ENCODE measurements at places on chromosomes 13 and 19.
A peak's percentile ranks its signal among the peaks of the same experiment; 100 is the strongest.

DNA sequence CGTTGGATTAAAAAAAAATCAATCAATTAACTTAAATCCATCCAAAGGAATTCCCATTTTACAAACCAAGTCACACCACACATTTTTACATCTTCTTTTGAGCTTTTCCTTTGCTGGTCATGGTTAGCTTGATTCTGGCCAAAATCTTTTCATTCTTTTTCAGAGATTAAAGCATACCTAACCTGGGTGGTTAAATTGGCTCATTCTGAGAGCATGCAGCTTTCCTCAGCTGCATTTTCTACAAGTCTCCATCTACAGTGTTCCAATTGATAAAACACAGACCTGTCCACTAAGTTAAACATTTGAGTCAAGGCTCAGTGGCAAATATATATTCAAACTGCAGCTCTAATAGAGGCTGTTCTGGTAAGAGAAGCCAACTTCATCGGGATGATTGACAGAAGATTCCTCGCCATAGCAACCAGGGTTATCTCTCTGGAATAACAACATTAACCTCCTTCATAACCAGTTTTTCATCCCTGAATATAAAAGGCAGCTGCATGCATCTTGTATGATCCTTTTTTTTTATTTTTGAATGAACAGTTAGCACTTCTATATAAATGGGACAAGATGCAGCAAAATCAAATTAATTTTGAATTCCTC lies 106.2 kb downstream of the DNAJC15 start:
- DNase-seq, result no peak

DNA sequence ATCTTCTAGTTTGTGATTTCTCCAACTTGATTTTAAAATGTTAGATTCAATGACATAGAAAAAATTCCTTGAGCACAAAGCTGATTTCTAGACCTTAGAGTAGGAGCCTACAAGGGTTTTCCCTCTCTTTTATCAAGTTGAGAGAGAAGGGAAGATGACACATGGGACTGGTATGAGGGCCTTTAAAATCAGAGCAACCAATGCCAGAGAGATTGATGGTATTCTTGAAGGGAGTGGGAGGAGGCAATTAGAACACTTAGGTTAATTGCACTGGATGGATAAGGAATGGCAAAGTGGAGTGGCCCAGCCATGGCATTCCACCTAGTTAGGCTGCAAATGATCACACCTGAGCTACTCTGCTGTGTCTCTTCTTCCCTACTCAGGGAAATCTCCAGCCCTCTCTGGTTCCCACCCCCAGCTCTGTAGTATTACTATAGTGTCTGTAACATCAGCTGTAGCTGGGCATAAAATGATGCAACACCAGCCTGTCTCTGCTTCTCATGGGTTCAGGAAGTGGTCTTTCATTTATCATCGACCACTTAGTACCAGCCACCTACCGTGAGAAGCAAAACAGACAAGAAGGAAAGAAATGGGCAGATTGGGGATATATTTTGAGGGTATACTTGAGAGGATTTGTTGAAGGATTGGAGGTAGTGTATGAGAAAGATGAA lies 333.6 kb downstream of the DLEU7 start:
- DNase-seq, result no peak

- no peak for DNase-seq
These were observed 94.6 kb downstream of the LRCH1 start for GRCh38 chr13:46647512-46648065.

DNA sequence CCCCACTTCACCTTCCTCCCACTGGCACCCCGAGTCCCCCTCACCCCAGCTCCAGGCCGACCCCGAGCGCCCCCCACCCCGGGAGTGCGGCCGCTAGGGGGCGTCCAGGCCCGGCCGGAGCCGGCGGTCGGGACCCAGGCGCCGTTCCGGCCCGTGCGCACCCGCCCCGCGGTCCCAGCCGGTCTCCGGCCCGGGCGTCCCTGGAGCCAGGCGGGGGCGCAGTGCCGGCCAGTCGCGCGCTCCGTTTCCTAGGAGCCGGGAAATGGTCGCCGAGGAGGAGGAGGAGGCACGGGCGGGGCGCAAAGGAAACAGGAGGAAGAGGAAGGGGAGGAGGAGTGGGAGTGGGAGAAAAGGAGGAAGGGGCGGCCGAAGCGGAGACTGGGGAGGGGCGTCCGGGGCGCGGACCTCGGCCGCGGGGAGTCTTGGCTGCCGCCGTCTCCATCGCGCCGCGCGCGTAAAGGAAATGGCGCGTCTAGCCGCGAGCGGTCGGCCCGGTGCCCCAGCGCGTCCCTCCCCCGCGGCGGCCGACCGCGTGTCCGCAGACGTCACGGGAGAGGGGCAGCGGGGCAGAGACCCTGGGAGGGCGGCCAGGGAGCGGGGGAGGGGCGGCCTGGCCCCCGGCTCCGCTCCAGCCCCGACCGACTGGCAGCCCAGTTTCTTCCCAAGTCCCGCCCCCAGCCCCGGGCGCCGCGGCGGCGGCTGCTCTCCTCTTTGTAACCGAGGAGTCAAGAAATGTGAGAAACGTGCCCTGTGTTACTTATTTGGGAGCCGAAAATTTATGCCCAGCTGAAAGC lies 1.1 kb upstream of the KCTD15 start:
- peak; percentile 77 for DNase-seq

- DNase-seq, result no peak
These were observed 127.8 kb upstream of the UBL3 start for GRCh38 chr13:29978211-29978610.

DNA sequence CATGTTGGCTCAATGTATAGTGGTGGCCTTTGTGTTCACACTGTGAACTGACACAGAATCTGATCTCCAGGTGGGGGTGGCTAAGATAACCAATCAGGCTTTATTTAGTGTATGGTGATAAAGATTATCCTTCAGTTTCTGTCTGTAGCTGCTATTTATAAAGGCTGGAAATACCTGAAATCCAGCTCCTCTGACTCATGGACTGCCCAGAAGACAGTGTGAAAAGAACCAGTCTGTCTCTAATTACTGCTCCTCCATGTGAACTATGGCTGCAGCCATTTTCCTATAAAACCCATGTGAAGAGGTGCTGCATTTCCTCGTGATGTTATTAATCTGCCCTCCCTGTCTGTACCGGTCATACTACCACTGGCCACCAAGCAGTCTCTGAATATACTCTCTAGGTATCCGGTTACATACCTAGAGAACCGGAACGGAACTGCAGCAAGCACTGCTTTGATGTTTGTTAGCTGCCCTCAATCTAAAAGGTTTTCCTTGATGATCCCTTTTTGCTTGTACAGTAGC lies 238.0 kb downstream of the LHFPL6 start:
- DNase-seq, result no peak

- DNase-seq, result no peak
These were observed 381.1 kb downstream of the FGF14 start for GRCh38 chr13:102020611-102021216.

GRCh38 chr19:56840451-56841192 lies at the start of the genes PEG3 and ZIM2:
TSS of gene PEG3 (minus strand) at chr19:56840726. CDS start at chr19:56824655, 16,071 bp downstream.
TSS of gene ZIM2 (minus strand) at chr19:56840726. CDS start at chr19:56824277, 16,449 bp downstream.
- DNase-seq, result no peak

Data from prostate gland (tissue), 2 donors.